ENCODE measurements at places on chromosomes 5 and 9. TPM values are rescaled to one million over a fixed set of nuclear protein-coding genes. Genes with fewer than 3 reads are reported as not detected.

DNA sequence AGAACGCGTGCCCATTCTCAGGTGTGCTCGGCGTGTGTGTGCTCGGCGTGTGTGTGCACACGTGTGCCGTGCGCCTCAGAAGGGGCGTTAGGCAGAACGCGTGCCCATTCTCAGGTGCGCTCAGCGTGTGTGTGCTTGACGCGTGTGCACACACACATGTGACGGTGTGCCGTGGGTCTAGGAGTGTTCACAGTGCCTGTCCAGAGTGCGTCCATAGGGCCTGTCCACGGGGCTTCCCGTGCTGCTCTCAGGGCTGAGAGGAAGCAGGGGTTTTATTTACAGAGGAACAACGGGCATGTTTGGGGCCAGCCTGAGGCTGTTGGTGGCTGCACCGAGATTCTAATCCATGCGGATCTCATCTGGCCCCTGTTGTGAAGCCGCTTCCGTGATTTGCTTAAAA lies 14.2 kb upstream of the AHRR start:
- DNase-seq = no peak

GRCh38 chr9:87346061-87346665 lies 151.5 kb upstream of the DAPK1 start:
- DNase-seq = no peak

GRCh38 chr5:124260921-124261515 lies 485.4 kb downstream of the ZNF608 start:
- no peak for DNase-seq

- no peak for DNase-seq
Measured at GRCh38 chr9:16314476-16314875, 556.0 kb downstream of the BNC2 start.

Gene ADRB2
- total RNA-seq = 2.2 TPM

- no peak for DNase-seq
Measured at GRCh38 chr5:168147106-168147505, 144.3 kb upstream of the WWC1 start.

Gene MAMDC2
- 5.9 TPM for total RNA-seq

DNA sequence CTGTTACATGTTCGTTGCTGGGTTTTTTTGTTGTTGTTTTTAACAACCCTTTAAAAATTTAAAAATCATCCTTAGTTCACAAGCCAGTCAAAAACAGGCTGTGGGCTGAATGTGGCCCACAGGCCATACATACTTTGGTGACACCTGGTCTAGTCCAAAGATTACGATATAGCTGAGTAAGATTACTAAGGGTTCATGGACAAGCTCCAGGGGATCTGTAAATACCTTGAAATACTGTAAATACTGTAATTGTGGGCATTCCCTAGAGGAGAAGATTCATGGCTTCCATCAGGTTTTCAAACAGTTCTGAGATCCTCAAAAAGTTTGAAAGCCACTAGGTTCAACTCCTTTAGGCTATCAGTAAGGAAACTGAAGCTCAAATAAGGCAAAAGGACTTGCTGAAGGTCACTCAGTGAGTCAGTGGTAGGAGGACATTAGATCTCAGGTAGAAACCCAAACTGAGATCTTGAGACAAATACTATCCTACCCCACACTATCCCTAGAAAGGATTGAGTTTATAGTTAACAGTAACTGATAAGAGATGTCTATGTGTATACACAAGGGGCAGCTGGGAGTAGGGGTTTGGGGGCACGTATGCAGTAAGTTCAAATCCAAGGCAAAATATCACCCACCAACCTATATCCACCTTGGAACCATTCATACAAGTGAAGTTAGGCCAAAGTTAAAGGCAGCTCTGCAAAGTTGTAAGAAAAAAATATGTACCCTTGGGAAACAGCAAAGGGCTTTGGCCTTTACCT lies 17.8 kb downstream of the RAB14 start:
- DNase-seq = no peak

Gene SHROOM1
- 6.1 TPM for total RNA-seq

DNA sequence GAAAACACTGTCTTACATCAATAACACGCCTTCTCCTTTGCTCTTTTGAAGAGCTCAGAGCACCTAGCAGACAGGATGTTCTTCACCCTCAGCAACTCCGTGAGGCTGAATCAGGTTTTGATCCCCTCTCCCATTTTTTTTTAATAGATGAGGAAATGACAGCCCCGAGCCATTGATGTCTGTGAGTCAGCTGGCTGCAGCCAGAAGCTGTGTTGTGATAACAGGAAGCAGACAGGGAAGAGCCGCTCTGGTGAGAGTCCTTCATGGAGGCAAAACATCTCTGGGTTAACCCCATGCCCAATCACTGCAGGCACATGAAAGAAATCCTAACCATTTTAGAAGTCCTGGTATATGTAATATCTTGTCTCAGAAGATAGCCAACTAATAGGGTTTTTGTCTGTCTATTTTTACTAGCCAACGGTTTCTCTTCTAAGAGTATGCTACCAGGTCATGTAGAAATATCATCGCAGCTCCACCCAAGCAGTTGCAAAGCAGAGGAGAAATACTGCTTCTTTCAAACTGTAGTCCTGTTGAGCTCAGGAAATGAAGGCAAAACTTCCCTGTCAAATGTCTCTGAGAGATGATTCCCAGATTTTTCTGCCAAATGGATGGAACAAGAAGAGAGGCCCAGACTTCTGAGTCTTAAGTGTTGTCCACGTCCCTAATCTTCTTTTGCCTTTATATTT lies 568.9 kb downstream of the CCDC171 start:
- DNase-seq = no peak

DNA sequence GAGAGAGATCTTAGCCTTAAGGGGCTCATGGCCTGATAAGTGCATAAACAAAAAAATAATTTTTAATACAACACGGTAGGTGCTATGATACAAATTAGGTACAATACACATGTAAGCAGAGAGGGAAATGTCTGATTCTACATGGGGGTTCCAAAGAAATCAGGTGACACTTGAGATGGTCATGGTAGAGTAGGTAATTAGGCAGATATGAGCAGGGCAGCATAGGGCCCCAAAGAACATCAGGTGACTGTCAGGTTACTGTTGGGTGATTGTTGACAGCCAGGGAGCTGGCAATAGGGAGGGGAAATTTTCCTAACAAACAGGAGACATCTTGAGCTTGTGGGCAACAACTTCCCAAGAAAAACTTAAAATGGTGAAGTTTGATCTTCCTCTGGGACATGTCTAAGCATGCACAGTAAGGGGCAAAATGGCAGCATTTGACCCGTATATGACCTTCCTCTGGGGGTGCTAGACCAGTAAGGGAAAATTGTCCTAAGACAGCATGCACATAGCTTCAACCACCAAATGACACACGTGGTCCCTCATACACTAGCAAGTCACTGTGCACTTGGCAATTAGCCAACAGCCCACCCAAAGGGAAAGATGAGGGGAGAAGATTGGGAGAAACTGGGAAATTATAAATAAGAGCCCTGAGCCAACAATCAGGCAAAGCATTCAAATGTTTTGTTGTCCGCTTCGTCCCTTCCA lies 37.3 kb upstream of the TENT4A start:
- no peak for DNase-seq

- DNase-seq = no peak
Measured at GRCh38 chr5:100788417-100788816, 114.7 kb downstream of the ST8SIA4 start.

- DNase-seq = peak; percentile 95
Measured at GRCh38 chr9:134683714-134684374, 42.2 kb downstream of the COL5A1 start.

GRCh38 chr9:129458155-129458661 lies 162.7 kb downstream of the C9orf50 start:
- no peak for DNase-seq

- DNase-seq = no peak
Measured at GRCh38 chr5:143714629-143715028, 97.3 kb upstream of the HMHB1 start.

- DNase-seq = no peak
Measured at GRCh38 chr9:134757216-134757975, 115.8 kb downstream of the COL5A1 start.

GRCh38 chr9:122133263-122133983 lies 26.2 kb downstream of the NDUFA8 start:
- DNase-seq = no peak

DNA sequence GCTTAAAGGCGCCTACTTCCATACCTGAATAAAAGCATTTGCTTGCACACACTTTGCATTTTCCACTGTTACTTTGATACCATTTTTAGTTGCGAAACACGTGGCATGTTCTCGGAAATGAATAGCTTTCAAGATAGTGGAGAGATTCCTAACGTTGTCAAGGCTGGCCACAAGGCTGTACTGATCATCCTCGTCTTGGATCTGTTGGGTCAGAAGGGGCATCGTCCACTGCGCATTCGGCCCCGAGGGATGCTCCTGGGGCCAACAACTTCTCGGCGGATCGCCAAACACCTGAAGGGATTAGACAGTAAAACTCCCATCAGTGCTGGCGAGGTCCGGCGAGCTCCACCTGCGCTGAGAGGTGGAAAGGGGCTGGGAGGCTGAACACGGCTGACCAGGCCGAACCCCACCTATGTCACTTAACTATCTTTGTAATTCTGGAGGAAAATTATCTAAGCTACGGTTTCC lies 599 bp downstream of the RAD1 start:
- DNase-seq = peak; percentile 57

GRCh38 chr9:114060711-114061110 lies 17.4 kb downstream of the AMBP start:
- DNase-seq = peak; percentile 67

Gene CARD9
- total RNA-seq = 5.3 TPM

GRCh38 chr5:90853750-90854149 lies 295.2 kb downstream of the ADGRV1 start:
- DNase-seq = no peak

Gene SLC2A6
- total RNA-seq = 3.3 TPM

Gene C9
- 0.30 TPM for total RNA-seq

- no peak for DNase-seq
Measured at GRCh38 chr5:21173526-21173925, 1185.5 kb upstream of the CDH18 start.

Gene GAPT
- 1.9 TPM for total RNA-seq

DNA sequence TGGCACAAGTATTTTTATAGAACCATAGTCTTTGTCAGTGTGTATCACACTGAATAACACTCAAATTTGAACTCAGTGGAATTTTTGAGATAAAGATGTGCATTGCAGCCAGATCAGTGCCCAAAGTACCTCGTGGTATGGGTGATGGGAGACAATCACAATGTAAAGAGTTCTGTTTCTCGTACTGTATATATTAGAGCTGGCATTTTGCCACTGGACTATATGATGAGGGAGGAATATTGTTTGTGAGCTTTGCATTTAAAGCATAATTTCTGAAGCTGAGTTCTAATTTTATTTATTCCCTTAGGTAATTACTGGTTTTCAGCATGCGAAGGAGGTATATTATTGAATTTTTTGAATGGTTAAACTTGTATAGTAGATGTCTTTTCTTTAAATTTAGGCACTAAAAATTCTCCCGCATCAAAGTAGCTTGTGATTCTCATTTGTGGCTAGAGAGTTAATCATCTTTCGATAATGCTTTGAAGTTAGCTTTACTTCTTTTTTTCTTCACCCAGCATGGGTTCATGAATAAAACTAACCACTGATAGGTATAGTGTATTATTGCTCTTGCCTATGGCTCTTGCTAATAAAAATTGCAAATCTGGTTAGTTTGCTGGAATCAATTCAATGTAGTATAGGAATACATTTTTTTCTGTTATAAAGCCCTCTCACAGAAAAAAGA lies 43.1 kb downstream of the PAM start:
- no peak for DNase-seq

- no peak for DNase-seq
Measured at GRCh38 chr5:11918463-11919045, 14.3 kb upstream of the CTNND2 start.

DNA sequence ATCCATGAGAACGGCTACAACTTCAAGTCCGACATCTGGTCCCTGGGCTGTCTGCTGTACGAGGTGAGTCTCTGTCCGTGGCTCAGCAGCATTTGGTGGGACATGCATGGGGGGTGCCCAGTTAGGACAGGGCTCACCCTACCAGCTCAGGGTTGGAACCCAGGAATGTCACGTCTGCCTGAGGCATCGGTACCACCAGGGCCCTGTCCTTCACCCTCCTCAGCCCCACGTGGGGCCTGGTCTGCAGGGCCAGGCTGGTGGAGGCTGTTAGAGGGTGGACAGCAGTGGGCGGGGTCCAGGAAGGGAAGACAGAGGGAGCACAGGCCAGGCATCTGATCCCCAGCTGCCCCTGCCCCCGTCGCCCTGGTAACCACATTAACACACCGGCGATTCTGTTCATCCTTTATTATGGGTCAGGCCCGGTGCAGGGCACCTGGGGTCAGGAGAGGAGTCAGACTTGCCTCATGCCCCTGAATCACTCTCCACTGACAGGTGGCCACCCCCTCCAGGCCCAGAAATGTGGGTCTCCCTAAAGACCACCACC lies 75.6 kb downstream of the PSMB7 start:
- DNase-seq = no peak

- DNase-seq = no peak
Measured at GRCh38 chr5:142840575-142840974, 70.4 kb downstream of the ARHGAP26 start.

- no peak for DNase-seq
Measured at GRCh38 chr5:141149812-141150211, at the start of gene PCDHB6. TSS of gene PCDHB6 (plus strand) at chr5:141150057. CDS start at chr5:141150258, 201 bp downstream.

DNA sequence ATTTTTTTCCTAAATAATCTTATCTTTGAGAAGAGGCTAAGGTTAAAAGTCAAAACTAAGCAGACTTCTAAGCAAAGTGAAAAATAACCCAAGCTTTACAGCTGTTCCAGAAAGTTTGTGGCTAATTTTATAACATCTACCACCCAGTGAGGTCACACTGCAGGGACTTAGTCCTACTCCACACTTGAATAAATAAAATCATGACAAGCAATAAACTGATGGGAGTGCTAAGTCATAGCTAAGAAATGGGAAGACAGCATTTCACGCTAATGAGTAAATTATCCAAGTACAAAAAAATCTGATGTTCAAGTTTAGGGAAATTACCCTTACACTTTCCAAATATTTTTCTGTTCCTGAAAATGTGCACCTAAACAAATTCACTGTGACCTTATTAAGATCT lies 47.7 kb downstream of the ZNF608 start:
- no peak for DNase-seq

DNA sequence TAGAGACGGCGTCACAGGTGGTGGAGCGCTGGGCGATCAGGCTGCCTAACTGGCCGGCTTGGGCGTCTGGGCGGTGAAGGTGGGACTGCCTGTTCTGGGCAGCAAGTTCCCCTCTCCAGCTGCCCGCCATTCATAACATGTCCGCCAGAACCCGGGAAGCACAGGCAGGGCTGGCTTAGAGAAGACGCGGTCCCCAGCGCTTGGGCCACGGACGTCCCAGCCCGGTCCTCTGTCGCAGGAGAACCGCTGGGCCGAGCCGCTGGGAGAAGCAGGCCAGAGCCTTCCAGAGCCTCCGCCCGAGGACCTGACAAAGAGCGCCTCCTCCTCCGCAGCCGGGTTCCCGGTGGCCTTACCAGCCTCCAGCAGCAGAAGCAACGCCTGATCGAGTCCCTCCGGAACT lies 15.2 kb upstream of the HAND1 start:
- no peak for DNase-seq

GRCh38 chr5:34899066-34899465 lies 16.2 kb downstream of the RAD1 start:
- no peak for DNase-seq

Gene PCA3
- total RNA-seq = 0.32 TPM

Gene HAVCR2
- total RNA-seq = 21.6 TPM

Gene KCNN2
- total RNA-seq = 0.32 TPM

Gene ANKRD55
- 0.32 TPM for total RNA-seq

- no peak for DNase-seq
Measured at GRCh38 chr5:137659209-137659608, 76.7 kb downstream of the KLHL3 start.

- DNase-seq = no peak
Measured at GRCh38 chr9:1311462-1312042, 261.4 kb downstream of the DMRT2 start.
